NCI-H2081 (cell line): ENCODE measurements at places on chromosomes 13 and 19.
A peak's percentile ranks its signal among the peaks of the same experiment; 100 is the strongest.

DNA sequence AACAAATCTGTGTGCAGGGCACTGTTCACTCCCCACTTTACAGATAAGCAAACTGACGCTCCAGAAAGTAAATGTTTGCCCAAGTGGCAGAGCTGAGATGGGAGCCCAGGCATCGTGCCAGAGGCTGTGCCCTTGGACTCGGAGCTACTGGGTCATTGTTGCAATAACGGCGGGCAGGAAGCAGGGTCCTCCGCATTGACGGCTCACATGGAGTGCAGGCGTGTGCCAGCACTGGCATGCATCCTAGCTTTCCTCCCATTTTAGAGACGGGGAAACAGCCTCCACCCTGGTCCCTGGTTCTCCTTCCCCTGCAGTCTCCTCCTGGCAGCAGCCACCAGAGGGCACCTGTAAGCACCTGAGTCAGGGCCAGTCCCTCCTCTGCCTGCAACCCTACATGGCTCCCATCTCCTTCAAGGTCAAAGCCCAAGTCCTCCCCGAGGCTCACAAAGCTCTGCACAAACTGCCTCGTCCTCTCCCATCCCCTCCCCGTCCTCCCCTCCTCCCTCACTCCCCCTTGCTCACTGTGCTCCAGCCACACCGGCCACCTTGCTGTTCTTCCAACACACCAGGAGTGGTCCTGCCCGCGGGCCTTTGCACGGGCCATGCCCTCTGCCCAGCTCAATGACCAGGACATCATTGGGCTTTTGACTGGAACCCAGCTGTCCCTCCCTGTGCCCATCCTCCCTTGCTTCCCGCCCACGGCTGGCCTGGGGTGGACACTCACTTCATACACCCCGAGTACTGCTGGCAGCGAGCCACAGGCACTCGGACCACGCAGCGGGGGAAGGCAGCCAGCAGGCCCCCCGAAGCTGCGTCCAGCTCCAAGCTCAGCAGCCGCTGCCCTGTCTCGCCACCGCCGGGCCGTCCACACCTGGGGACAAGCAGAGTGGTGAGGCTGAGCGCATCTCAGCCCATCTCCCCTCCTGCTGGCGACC, 7.7 kb upstream of the LRG1 start:
- no peak for DNase-seq

DNA sequence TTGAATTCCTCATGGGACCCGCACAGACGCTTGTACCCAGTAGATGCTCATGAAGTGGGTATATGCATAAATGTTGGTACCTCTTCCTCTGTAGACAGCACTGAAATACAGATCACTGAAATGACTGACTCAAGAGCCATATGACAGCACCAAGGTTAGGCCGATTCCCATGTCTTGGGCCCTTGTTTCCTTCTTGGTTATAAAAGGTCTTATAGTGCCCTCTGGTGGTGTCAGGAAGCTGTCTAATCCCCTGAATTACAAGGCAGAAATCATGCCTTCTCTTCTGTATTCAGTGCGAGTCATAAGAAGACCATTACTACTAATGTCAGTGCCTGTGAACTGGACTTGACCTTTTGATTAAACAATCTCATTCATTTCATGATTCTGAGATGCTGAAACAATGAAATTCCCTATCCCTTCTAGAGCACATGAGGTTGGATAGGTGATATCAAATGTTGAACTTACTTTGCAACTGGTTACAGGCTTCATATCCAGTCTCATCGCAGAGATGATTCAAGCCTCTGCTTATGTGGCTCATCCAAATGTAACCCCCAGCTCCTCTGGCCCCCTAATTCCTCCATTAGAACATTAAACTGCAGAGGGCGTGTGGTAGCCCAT, 59.7 kb downstream of the SPATA13 start:
- DNase-seq: peak; percentile 58

DNA sequence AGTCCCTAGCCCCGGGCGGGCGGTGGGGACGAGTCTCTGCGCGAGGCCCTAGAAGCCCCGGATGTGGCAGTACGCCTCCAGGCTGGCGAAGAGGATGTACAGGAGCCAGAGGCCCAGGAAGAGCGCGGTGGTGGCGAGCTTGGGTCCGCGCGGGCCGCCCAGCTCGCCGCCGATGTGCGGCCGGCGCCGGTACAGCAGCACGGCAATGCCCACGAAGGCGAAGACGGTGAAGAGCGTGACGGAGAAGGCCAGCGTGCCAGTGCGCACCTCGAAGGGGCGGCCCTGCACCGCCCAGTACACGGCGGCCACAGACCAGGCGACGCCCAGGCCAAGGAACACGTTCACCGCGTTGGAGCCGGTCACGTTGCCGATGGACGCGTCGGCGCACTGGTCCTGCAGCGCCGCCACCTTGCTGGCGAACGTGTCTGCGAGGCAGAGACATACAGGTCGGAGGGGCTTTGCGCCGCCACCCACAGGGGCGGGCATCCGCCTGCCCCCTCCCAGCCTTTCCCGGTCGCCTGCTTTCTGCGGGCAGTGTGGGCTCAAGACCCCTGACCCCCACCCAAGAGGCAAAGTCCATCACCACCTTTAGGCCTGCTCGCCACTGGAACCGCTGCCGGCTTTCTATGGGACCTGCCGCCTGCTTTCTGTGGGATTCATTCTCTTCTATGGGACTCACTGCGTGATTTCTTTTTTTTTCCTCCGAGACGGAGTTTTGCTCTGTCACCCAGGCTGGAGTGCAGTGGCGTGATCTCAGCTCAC, 10.9 kb upstream of the MEIS3 start:
- no peak for DNase-seq

- peak; percentile 4 for DNase-seq
Observed at GRCh38 chr13:73090116-73090822, 31.5 kb downstream of the KLF5 start.

DNA sequence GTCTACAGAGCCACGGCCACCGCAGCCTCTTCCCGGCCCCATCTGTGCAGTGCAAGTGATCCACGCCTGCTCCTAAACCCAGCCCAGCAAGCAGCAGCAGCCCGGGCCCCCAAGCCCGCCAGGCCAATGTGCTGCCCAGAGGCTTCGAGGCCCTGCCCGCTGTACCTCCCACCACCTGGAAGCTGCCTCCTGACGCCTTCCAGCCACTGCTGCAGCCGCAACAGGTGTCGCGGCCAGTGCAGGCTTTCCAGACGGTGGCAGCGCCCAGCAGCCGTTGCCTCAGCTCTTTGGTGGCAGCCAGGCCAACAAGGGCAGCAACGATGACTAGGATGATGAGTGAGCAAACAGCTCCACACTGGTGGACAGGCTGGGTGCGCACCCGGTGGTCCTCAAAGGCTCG, 50.2 kb upstream of the TPM4 start:
- DNase-seq: no peak

GRCh38 chr13:33251131-33251661, 34.4 kb downstream of the STARD13 start:
- peak; percentile 8 for DNase-seq

DNA sequence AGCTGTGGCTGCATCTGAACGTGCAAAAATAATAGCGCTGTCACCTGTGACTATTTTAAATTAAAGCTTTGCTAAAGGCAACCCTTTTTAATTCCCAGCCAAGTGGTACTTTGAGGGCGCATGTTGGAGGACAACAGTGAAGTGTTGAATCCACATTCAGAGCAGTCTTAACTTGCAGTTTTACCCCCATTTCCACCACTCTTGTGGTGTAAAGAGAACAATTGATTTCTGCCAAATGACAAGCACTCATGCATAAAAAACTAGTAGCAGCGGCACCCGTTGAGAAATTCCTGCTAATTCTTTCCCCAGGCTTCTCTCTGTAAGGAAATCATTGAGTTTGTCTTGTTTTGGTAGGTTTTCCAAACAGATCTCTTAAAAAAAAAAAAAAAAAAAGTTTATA, 1033.3 kb downstream of the EFNB2 start:
- DNase-seq: no peak

DNA sequence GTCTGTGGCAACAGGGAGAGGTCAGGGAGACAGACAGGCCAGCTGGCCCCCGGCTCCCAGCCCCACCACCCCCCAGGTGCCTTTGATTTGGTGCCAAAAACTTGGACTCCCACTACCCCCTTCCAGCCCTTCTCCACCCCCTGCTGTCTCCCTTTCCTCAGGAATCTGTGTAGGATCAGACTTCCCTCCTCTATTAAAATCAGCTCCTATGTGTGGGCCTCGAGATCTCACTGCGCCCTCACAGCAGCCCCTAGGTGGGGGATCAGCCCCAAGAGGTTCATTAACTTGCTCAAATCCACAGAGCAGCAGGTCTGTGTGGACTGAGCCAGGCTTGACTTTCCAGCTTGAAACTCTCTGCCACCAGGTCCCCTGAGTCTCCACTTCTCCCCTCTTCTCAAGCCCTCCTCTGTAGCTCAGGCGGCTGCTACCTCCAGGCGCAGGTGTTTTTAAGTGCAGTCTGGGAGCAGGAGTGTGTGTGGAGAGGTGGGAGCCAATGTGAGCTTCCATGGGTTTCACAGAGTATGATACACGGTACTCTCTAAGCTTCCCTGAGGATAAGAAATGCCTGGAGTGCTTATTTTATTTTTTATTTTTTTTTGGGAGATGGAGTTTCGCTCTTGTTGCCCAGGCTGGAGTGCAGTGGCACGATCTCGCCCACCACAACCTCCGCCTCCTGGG, 1.7 kb downstream of the GAPDHS start:
- DNase-seq: no peak

DNA sequence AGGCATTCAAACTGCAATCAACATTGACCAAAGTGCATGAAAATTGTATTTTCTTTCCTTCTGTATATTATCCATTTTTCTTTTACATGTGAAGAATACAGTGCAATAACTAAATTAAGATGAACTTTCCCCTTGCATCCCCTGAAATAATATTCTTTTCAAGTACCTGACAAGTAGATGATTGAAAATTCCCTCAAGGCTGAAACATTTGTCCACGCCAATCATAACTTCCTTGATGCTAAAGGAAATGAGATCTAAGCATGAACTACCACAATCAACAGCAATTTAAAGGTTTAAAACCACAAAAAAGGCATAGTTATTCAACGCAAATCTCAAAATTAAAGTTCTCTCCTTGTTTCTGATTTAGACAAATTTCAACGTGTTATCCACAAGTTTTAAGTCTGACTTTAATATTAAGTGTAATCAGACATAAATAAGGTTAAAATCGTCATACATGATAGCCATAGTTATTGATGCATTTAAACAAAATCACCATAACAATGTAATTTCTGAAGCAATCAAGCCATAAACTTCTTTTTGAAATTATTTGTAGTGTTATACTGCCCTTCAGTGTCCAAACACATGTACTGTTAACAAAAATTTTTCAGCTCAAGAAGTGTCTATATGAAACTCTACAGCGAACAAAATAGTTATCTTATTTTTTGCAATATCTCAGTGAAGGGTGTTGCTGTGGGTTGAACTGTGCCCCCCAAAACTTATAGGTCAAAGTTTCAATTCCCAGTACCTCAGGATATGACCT, 169.5 kb downstream of the DCLK1 start:
- DNase-seq: no peak

- no peak for DNase-seq
Observed at GRCh38 chr13:35957241-35957731, 173.9 kb downstream of the DCLK1 start.
